AG20443 (cell line): ENCODE measurements at places on chromosomes 12 and 14.

GRCh38 chr14:38808734-38809455 lies 294.1 kb downstream of the SEC23A start:
- DNase-seq = no peak

GRCh38 chr12:38771871-38772270 lies 133.5 kb downstream of the CPNE8 start:
- no peak for DNase-seq

GRCh38 chr14:89014569-89014850 lies 190.1 kb downstream of the TTC8 start:
- DNase-seq = no peak

DNA sequence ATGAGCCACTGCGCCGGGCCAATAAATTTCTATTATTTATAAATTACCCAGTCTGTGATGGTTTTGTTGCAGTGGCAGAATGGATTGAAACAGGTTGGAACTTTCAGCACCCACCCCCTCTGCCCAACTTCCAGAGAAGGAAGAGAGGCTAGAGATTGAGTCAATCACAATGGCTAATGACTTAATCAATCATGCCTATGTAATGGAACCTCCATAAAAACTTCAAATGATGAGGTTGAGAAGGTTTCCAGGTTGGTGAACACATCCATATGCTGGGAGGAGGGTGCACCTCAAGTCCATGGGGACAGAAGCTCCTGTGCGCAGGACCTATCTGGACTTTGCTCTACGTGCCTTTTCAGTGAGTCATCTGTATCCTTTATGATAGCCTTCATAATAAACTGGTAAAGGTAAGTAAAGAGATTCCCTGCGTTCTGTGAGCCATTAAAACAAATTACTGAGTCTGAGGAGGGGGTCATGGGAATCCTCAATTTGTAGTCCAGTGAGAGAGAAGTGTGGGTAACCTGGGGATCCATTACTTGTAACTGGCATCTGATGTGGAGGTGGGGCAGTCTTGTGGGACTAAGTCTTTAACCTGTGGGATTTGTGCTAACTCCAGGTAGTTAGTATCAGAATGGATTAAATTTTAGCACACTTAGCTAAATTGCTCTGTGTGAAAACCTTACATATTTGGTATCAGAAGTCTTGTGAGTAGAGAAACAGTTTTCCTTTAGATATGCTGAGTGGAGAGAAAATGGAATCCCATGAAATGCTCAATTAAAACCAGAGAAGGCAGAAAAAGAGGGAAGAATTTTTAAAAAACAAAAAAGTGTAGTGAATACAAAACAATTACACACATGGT lies 11.7 kb upstream of the NGDN start:
- no peak for DNase-seq

- no peak for DNase-seq
These were observed 23.4 kb upstream of the LRP6 start for GRCh38 chr12:12290206-12290605.

DNA sequence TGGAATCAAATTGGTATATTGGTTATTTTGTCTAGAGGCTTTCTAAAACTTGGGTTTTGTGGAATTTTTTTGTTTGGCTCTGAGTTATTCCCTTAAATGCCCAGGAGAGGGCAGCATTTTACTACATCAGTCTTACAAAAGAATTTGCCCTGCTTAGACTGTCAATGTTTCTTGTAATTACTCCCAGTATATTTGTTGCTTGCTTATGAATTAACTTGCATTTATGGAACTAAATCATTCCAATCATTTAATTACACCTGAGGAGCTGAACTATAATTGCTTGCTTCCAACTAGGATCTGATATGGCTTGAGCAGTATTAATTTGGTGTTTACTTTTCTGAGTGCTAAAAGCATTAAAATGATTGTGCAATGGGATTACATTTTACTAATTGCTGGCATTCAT lies 48.7 kb downstream of the MIPOL1 start:
- peak; percentile 35 for DNase-seq

DNA sequence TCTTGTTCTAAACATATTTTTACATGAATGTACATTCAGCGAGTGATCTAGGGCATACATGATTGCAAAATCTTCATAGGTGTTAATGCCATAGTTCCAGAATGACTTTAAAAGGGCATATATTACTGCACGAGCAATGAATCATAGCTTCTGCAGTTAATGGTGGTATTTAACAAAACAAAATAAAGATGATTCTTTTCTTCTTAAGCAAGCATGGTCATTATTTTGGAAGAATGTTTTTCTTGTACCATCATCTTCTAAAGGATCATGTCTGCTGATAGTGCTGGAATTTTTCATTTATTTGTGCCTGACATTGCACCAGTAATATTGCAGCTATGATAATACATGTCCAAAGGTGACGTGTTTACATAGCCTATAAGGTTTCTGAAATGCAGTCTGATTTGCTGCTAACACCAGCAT lies 388.6 kb downstream of the CCDC91 start:
- DNase-seq = peak; percentile 14

GRCh38 chr12:57751788-57752667 lies at the start of gene CDK4:
Gene CDK4 (minus strand): TSS chr12:57752310. CDS start chr12:57751717, 593 bp downstream.
- DNase-seq = peak; percentile 98

DNA sequence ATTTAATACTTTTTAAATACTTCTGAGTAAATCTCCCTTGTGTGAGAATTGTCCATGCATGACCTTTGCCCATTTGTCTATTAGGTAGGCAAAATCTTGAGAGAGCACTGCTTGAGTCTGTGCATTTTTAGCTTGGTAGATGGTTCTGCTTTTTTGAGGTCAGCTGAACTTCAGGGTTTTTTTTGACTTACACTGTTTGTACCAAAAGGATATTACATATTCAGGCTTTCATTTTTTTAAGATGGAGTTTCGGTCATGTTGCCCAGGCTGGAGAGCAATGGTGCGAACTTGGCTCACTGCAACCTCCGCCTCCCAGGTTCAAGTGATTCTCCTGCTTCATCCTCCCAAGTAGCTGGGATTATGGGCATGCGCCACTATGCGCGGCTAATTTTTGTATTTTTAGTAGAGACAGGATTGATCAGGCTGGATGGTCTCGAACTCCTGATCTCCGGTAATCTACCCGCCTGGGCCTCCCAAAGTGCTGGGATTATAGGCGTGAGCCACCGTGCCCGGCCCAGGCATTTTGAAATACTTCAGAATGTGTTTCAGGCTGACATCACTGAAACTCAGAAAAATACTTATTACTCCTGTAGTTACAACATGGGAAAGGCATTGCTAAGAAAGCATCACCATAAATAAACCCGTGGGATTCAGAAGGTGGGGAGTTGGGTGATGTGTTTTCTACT lies 11.1 kb downstream of the RASSF3 start:
- no peak for DNase-seq

- no peak for DNase-seq
These were observed 4.1 kb upstream of the ETV6 start for GRCh38 chr12:11645391-11645790.

- DNase-seq = no peak
These were observed 130.3 kb upstream of the NUDT4 start for GRCh38 chr12:93247313-93247991.

DNA sequence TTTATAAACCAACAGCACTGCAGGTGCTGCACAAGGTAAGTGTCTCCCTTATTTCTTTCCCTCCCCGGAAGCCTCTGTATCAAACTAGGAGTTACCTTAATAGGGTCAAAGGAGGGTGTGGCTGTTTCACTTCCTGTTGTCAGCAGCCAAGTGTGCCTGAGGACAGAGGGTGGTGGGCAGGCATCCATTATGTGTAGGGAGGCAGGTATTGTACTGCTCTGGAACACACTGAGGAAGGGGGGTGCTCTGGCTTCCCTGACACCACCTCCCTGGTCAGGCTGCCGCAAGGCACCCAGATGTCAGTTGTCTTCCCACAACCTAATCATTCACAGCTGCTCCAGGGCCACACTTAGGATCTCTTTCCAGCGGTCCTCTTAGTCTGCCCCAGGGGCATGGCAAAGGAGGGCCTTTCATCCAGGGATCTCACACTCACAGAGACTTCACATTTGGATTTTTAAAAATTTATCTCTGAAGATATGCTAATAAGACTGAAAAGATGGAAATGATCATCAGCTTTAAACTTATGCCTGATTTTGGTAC lies 132.0 kb upstream of the ARHGAP5 start:
- DNase-seq = no peak
